ENCODE measurements at places on chromosomes 7 and 10. TPM values are rescaled to one million over a fixed set of nuclear protein-coding genes. Genes with fewer than 3 reads are reported as not detected.

DNA sequence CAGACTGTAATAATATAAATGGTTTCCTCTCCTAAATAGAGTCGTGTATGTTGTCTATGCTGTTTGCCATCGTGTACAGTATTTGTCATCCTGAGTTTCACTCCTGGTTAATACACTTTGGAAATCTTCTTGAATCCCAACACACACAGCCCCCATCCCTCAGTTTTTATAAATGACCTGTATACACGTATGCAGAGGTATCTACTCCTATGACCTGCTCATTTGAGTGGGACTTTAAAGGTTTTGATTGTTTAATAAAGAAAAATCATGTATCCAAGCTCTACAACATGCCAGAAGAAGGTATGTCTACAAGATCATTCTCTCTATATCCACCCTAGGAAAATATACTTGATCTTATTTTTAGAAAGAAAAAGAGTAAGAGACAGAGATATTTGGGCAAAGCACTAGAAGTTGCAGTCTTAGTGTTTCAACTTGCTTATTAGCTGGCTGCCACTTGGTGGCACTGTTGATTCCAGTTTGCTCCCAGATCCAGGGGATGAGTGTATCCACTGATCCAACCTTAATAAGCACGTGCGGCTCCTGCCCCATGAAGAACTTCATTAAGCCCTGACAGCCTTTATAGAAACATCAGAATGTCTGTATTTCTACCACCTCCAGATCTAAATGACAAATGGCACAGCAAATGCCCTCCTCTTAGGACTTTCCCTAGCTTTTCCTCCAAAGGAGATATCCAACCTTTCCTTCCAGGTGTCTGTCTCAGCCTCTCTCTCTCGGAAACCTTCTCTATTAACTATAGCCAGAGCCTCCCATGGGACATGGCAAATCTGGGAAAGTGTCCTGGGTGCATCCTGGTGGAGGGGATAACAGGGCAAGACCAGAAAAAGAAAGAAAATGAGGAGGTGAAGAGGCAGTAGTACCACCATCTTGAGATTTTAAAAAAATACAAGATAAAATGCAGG, 181.6 kb upstream of the NEBL start:
- no peak overlapping the region for H3K27ac ChIP-seq
- no peaks in the 10 kb centered on the region for H3K36me3 ChIP-seq
- peak; percentile 22 for DNase-seq
- no peak overlapping the region for H3K4me3 ChIP-seq
- H3K27me3 ChIP-seq = peaks cover 4% of the 10 kb centered on the region

DNA sequence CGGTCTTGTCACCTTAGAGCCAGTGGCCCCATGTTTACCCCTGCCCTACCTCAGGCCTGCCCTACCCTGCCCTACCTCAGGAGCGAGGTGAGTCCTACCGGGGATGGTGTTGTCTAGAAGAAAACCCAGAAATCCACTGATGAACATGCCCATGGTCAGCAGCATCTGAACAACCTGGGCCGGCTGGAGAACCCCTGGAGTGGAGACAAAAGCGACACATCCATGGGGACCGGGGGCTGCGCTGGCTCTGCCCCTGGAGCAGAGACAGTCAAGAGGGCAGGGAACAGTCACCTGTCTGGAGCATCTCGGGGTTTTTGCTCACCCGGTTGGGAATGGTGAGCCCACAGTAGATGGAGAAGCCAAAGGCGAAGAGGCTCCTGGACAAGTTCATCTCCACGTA, 36.3 kb downstream of the STRA8 start:
- peaks cover 2% of the 10 kb centered on the region for H3K4me1 ChIP-seq
- H3K27me3 ChIP-seq = no peaks in the 10 kb centered on the region
- H3K27ac ChIP-seq = no peak overlapping the region

- DNase-seq = no peak
- H3K4me3 ChIP-seq = no peak overlapping the region
- H3K4me1 ChIP-seq = no peaks in the 10 kb centered on the region
- peaks cover 66% of the 10 kb centered on the region for H3K36me3 ChIP-seq
- no peak overlapping the region for H3K27ac ChIP-seq
- H3K27me3 ChIP-seq = no peaks in the 10 kb centered on the region
These were observed 49.7 kb downstream of the BZW2 start for GRCh38 chr7:16695621-16696237.

Gene RBP3
- not detected for total RNA-seq

Gene NFE2L3
- total RNA-seq = 15.3 TPM

DNA sequence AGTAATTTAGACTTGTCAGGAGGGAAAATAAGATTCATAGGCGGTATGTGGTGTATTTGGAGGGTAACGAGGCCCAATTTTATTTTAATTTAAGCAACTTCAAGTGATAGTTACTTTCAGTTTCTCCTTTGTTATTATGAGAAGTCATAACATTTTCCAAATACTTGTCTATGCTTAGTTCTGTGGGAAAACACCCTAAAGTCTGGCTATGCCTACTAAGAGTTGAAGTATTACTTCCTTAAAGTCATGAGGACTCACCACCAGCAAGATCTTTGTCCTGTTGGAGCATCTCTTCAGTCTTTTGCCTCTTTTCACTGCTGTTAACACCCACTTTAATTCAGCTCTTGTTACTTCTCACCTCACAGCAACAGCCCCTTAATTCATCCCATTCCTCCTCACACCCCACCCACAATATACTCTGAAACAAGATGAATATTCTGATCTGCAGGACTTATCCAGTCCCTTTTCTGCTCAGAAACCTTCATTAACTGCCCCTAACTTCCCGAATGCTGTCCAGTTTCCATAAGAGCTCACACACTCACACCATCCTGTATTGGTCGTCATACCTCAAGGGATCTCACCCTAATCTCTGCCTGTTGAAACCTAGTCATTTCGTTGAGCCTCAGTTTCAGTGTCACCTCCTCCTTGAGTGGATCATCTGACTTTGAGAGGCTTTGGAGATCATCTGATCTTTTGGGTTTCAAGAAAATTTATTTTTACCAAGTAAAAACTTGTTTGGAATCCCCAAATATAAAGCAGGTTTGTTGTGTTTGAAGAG, 61.3 kb downstream of the DNAH11 start:
- H3K36me3 ChIP-seq = no peaks in the 10 kb centered on the region
- H3K27me3 ChIP-seq = no peaks in the 10 kb centered on the region
- no peak overlapping the region for H3K4me3 ChIP-seq
- no peak for DNase-seq
- H3K27ac ChIP-seq = no peak overlapping the region

DNA sequence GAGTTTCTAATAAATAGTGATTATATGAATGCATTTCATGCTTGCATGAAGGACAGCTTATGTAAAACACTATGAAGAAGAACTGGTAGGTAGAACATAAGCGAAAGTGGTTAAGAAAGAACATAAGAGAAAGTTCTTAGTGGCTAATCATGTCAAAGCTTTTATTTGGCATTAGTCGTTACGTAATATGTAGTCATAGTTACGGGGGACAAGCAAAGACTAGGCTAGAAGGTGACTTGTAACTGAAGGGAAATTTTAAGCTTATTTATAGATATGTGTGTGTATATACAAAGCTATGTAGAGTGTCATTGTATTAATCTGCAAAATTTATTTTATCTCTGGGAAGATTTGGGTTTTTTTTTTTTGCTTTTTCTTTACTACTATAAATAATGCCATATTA, 36.9 kb downstream of the CAPZA2 start:
- H3K36me3 ChIP-seq = peaks cover 42% of the 10 kb centered on the region
- no peaks in the 10 kb centered on the region for H3K27me3 ChIP-seq
- no peak for DNase-seq
- no peak overlapping the region for H3K27ac ChIP-seq
- H3K4me3 ChIP-seq = no peak overlapping the region

DNA sequence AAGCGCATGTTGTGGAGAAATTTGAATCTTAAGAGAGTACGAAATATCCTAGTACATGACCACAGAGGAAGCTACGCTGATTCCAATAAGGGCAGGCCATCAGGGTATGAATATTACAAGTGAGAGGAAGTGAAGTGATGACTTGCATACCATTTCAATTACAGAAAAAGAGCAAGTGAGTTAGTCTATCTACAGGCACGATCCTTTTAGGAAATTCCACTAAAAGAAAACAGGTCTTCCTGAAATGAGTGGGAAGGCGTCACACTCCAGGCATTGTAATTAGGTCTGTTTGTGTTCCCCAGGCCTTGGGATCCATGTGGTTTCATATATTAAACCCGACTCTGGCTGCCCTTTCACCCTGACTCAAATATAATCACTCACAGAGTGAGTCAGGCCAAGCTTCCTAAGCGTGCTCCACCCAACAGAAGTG, 152.5 kb downstream of the SEMA3A start:
- H3K4me1 ChIP-seq = no peaks in the 10 kb centered on the region
- peaks cover 2% of the 10 kb centered on the region for H3K27me3 ChIP-seq
- no peak overlapping the region for H3K27ac ChIP-seq

DNA sequence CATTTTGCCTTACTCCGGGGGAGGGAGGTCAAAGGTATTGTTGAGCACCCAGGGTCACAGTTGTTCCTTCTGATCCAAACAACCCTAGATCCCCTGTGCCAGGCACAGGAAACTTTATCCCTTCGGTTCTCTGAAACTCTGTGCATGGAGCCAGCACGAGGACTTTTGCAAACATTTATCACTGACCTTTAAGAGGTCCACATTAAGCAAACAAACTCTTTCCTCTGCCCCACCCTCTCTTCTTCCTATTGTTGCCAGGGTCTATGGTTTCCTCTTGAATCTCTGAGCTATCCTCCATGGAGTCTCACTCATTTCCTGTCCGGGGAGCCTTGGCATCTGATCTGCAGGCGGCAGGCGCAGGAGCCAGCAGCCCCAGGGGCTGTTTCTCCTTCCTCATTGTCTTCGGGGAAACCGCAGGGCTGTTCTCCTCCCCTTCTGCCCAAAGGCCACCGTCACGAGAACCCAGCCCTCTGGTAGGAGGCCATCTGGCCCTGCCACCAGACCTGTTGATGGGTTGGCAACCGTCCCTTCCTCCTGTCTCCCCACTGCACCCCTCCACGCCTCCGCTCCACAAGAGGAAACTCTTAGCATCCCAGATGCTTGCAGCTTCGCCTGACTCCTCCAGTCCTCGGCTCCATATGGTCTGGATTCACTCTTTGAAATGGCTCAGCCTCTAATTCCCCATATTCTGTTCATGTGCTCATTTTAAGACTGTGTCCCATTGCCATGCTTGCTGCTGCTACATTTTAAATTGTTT, 327.3 kb upstream of the NRP1 start:
- peaks cover 5% of the 10 kb centered on the region for H3K27me3 ChIP-seq
- no peaks in the 10 kb centered on the region for H3K36me3 ChIP-seq
- DNase-seq = no peak
- no peaks in the 10 kb centered on the region for H3K4me1 ChIP-seq
- no peak overlapping the region for H3K27ac ChIP-seq

DNA sequence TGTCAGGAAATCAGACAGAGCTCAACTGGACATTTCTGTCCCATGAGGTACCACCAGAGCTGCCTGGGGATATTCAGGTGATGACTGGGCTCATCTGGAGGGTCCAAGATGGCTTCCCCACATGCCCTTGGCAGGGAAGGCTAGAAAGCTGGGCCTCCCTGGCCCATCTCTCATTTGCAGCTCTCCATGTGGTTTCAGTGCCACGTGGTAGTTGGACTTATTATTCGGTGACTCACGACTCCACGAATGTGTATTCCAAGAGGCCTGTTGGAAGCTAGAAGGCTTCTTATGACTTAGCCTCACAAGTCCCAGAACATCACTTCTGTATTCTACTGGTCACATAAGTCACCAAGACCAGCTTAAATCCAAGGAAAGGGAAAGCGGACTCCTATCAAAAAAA, 22.8 kb downstream of the NSMCE4A start:
- no peaks in the 10 kb centered on the region for H3K4me1 ChIP-seq
- no peak overlapping the region for H3K4me3 ChIP-seq
- no peak overlapping the region for H3K27ac ChIP-seq
- no peak for DNase-seq

Gene SPDYE2
- not detected for total RNA-seq

- no peak for DNase-seq
- H3K4me1 ChIP-seq = peaks cover 54% of the 10 kb centered on the region
- H3K36me3 ChIP-seq = peaks cover 24% of the 10 kb centered on the region
- peak overlapping the region; percentile 98 for H3K27ac ChIP-seq
These were observed 623 bp upstream of the CEP41 start for GRCh38 chr7:130441408-130441869.

GRCh38 chr7:14858866-14859265, 43.7 kb downstream of the DGKB start:
- no peak overlapping the region for H3K4me3 ChIP-seq
- no peak overlapping the region for H3K27ac ChIP-seq
- no peaks in the 10 kb centered on the region for H3K27me3 ChIP-seq
- H3K4me1 ChIP-seq = no peaks in the 10 kb centered on the region

Gene IPMK
- total RNA-seq = 5.7 TPM

DNA sequence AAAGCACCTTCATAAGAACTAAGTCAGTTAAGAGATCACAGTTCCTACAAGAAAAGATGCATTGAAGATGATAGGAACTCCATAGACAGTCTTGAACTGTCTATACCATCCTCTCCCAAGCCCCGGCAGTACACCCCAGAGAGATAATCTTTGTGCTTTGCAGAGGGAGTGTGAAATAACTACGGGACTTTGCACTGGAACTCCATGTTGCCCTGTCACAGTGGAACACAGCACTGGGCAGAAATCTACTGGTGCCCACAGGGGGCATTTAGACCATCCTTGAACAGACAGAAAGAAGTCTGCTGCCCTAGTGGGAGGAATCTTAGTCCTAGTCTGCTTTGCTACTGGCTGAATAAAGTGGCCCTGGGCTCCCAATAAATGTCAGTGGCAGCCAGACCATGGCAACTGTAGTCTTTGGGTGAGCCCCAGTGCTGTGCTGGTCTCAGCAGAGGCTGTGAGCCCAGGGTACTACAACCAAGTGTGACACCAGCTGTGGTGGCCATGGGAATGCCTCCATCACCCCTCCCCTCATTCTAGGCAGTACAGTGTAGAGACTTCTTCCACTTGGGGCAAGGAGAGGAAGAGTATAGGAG, 107.7 kb upstream of the TMEM168 start:
- no peak overlapping the region for H3K27ac ChIP-seq
- DNase-seq = no peak
- H3K36me3 ChIP-seq = peaks cover 7% of the 10 kb centered on the region
- H3K4me1 ChIP-seq = no peaks in the 10 kb centered on the region
- no peak overlapping the region for H3K4me3 ChIP-seq
- no peaks in the 10 kb centered on the region for H3K27me3 ChIP-seq

DNA sequence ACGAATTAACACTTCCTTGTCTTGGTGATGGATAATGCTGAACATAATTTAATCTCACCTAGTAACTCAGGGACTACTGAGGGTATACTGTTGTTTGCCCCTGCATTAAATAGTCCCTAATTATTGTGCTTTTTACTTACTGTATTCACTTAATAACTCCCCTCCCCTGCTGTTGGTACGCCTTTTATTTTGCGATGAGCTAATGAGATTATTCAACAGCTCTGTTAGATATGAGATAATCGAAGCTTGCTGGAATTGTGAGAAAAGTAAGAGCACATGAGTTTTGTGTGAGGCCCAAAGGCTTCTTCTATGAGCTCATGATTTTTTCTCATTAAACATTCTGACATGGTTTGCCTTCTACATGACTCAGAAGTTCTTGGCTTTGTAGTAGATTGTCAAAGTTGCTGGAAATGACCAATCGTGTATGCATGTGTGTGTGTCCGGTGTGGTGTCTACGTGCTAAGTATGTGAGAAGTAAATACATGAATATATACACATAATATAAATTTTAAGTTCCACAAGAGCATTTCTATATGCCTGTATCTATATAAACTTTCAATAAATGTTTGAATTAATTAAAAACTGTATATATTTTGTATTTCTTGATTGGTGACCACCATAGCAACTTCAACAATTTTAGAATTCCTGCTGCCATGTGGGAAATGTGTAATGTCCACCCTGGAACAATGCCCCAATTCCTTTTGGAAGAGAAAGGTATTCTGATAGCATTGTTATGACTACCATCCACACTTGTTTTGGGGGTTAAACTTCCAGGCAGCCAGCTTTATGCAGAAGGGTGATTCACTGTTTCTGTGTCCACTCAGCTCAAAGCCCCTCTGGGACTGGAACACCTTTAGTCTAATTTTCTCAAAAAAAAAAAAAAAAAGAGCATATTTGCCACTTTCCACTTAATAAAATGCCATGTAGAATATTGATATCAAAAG, 106.2 kb downstream of the SAMD9 start:
- DNase-seq = no peak
- no peaks in the 10 kb centered on the region for H3K36me3 ChIP-seq
- H3K4me1 ChIP-seq = peaks cover 8% of the 10 kb centered on the region
